SW 1271 (cell line): ENCODE measurements at places on chromosomes 1 and 21.

DNA sequence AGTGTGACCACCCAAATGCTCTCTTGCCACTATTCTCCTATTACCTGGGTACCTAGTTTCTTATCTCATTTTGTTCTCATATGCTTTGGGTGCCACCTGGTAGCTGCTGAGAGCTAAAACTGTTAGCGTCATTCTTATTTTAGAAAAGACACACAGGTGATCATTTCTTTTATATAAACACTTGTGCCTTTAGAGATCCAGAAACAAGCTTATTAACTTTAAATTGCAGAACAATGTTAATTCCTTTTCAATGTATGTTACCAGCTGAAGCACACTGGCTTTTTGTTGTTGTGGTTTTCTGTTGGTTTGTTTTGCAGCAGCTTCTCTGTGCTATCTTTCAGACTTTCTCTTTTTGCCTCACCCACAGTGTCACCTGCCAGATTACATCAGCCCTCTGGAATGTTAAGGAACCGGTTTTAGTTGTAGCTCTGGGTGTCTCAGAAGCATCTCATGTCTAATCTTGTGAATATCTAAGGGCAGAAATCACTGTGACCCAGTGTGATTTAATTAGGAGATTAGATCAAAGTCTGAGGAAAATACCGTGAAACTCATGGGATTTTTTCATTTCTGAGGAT lies 43.4 kb upstream of the SLC19A2 start:
- no peak for DNase-seq

DNA sequence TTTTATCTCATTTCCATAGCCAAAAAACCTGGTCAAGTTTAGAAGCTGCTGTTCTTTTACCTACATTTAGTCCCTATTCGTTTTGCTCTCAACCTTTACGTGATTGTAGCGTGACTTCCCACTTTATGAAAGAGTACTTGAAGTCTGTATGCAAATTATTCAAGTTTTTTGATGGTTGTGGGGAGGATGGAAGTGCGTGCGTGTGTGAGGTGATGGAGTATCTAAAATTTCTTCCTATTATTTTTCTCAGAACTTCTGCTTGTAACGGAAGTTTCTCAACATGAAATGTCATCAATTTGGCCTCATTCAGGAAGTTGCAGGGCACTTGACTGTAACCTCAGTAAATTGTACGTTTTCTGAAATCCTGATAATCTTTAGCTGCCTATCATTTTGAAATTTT lies 64.0 kb downstream of the SAMSN1 start:
- DNase-seq, result no peak

DNA sequence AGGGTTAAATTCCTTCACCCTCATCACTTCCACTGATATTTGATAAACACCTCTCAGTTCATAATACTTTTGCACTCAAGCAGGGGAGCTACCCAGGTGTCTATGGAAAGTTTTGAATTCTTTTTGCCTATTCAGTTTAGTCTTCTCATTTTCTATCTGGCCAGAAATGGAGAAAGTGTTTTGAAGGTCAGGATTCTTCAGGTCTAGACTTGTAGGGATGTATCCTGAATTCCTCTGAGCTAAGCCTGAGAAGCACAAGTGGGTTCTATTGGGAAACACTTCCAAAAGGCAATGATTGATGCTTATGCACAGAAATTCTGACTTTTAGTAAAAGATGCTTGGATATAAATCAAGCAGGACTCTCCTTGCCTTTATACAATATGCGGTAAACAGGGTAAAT lies 217.8 kb upstream of the HOOK1 start:
- no peak for DNase-seq

- DNase-seq, result no peak
Observed at GRCh38 chr1:41678111-41678878, 193.8 kb upstream of the EDN2 start.
